Mesendoderm (in vitro differentiated cells): ENCODE measurements at places on chromosomes 1 and 21.

DNA sequence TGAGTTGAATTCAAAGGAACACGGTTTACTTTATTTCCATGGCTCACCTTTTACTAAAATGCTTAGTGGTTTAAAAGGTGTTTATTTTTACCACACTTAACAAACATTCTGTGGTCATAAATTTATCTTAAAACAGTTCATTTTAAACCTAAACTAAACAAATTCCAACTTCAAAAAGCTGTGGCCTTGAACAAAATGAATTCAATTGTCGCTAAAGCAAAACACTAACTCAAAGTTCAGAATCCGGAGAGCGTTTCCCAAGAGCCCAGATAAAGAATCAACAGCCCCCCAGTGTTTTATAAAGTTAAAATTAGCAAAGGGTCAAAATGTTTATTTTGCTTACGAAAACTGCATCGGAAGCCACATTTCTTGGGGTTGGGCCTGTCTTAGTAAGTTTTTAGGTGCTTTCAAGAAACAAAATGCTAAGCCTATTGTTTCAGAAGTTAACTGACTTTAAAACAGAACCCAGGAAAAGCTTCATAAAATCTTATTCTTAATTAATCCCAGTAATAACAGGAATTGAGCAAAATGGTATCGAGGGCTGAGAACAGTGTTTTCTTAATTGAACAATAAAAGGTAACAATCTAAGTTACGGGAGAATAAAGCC, 1.3 kb downstream of the PUM1 start:
- DNase-seq: no peak

DNA sequence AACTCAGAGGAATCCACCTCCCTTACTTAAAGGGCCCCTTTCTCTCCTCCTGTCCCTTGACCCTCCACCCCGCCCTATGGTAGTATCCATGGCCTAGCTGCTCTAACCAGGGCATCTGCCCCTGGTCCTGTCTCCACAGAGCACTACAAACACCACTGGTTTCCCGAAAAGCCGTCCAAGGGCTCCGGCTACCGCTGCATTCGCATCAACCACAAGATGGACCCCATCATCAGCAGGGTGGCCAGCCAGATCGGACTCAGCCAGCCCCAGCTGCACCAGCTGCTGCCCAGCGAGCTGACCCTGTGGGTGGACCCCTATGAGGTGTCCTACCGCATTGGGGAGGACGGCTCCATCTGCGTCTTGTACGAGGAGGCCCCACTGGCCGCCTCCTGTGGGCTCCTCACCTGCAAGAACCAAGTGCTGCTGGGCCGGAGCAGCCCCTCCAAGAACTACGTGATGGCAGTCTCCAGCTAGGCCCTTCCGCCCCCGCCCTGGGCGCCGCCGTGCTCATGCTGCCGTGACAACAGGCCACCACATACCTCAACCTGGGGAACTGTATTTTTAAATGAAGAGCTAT, 1.7 kb downstream of the BTG2 start:
- DNase-seq: peak; percentile 29

- peak; percentile 27 for DNase-seq
Measured at GRCh38 chr1:242203262-242203661, 204.4 kb upstream of the MAP1LC3C start.

GRCh38 chr1:119964673-119965363, 68.5 kb upstream of the ADAM30 start:
- no peak for DNase-seq

- DNase-seq: no peak
Measured at GRCh38 chr1:72942008-72942407, 659.7 kb upstream of the NEGR1 start.

DNA sequence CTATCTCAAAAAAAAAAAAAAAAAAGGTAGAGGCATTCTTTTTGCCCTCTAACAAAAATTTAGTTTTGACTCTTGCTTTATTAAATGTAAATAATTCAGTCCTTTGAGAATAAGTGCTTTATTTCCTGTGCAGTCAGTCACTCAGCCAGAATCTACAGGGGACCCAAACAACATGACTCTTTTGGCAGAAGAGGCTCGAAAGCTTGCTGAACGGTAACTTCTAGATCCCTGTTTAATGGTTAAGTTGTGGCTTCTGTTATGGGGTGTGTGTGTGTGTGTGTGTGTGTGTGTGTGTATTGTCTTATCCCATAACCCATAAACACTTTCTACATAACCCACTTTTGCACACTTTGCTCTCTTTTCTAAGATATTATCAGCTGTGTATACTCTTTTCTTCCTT, 54.9 kb upstream of the LAMC2 start:
- no peak for DNase-seq

DNA sequence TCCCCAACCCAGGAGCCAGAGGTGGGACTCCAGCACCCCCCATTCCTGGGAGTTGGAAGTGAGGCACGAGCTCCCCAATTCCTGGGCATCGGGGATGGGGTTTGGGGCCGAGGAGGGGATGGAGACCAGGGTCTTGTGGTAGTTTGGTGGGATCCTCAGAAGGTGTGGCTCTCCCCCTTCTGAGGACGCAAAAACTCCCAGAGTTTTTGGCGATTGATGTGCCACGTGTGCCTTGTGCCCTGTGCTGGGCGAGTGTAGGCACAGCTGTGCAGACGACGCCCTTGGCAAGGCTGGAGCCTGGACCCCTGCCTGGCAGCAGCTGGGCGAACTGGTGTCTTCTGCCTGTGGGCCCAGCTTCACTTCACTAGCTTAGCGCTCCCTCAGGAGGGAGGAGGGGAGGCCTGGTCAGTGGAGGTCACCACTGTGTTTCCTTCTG, 2.6 kb downstream of the GUK1 start:
- DNase-seq: no peak

DNA sequence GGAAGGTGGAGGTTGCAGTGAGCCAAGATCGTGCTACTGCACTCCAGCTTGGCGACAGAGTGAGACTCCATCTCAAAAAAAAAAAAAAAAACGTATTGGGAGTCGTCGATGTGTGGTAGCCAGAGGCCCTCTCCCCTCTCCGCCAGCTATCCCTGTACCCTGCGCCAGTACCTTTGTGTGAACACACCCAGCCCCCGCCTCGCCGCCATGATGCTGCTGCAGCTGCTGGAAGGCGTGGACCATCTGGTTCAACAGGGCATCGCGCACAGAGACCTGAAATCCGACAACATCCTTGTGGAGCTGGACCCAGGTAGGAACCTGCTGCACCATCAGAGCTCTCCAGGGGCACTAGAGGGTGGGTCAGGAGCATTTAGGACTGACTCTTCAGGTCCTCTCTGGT, 12.2 kb downstream of the PINK1 start:
- DNase-seq: no peak

- DNase-seq: peak; percentile 55
Measured at GRCh38 chr1:219537223-219537631, 75.7 kb downstream of the ZC3H11B start.

DNA sequence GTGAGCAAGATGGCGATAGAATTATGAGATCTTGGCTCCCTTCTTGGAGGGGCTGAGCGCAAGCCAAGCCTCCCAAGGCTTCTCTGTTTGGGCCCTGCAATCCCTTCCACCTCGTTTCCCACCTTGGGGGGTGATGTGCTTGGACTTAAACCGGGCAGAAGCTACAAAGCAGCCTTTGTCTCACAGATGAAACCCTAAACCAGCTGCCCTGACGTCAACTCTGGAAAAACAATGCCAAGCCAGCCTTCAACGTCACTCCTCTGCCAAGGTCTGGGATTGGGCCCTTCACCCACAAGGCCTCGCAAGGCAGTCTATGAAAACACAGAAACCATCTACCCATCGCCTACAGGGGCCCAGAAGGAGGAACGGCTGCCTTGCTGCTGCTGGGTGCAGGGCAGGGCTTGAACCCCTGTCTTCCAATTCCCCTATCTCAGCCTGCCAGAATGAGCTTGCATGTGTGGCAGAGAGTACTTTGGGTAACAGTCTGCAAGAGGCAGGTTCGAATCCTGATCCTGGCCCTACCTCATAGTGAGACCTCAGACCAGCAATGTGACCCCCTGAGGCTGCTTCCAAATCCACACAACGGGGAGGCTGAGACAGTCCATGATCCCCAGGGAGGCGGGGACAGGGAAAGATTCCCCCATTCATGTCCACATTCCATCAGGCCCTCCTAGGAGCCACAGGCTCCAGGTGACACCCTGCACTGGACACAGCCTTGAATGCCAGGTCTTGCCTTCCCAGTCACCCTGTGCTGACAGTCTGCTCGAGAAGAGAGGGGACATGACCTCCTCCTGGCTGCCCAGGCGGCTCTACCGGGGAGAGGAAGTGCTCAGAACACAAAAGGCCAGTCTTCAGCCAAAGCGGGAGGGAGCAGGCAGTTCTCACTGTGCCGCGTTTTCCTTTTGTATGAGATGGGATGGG, 15.0 kb downstream of the IFFO2 start:
- peak; percentile 67 for DNase-seq

DNA sequence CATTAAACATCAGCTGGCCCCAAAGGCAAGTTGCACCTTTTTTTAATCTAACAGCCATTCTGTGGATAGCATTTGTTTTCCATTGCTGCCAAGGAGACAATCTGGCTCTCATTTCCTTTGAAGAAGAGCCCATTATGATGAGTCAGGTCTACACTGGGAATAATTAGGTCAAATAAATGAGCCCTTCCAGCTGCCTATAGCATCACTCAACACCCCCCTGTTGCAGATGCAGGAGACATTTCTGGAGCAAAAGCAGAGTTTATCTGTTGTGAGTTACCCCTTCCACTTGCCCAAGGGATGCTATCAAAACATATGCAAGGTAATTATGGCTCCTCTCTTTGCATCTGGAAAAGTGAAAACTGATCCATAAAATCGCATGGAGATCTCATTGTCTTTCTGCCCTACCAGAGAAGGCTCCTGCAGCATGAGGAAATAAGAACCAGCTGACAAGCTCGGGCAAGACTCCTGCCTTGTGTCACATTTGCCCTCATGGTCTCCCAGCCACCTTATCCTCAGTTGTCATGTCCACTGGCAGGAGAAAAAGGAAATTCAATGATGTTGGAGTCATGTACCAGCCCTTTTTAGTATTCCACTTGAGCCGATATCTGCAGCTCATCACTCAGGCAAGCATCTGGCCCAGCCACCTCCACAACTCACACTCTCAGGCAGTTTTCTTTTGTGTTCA, 135.9 kb downstream of the SLC30A10 start:
- no peak for DNase-seq

GRCh38 chr21:36584980-36585940, 105.3 kb upstream of the CLDN14 start:
- peak; percentile 6 for DNase-seq

- DNase-seq: no peak
Measured at GRCh38 chr1:51309291-51309690, 21.1 kb downstream of the TTC39A start.

GRCh38 chr21:46159841-46160656, 4.7 kb upstream of the FTCD start:
- DNase-seq: no peak
